Activated CD8-positive, alpha-beta memory T cell treated with anti-CD3 and anti-CD28 coated beads, Interleukin-2, amount 10 ng/mL, durations not matched to agents 7 days and 5 days (primary cell): ENCODE measurements at places on chromosomes 12 and 14. TPM values are rescaled to one million over a fixed set of nuclear protein-coding genes. Genes with fewer than 3 reads are reported as not detected.

DNA sequence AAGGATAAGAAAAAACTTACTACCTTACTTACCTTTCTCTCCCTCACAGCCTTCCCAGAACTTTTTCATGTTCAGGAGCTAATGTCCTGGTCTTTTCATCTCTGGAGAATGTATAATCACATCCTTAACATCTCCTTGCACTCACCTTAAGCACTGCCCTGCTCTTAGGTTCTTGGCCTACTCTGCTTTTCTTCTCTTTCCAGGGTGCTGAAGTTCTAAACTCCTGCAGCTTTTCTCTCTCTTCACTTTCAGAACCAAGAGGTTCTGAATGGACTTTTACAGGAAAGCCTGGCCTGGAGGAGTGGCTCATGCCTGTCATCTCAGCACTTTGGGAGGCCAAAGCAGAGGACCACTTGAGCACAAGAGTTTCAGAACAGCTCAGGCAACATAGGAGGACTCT, 101.9 kb downstream of the TMTC2 start:
- no peaks in the 10 kb centered on the region for H3K36me3 ChIP-seq
- no peaks in the 10 kb centered on the region for H3K4me1 ChIP-seq
- H3K27me3 ChIP-seq, result no peaks in the 10 kb centered on the region
- H3K4me3 ChIP-seq, result no peak overlapping the region

DNA sequence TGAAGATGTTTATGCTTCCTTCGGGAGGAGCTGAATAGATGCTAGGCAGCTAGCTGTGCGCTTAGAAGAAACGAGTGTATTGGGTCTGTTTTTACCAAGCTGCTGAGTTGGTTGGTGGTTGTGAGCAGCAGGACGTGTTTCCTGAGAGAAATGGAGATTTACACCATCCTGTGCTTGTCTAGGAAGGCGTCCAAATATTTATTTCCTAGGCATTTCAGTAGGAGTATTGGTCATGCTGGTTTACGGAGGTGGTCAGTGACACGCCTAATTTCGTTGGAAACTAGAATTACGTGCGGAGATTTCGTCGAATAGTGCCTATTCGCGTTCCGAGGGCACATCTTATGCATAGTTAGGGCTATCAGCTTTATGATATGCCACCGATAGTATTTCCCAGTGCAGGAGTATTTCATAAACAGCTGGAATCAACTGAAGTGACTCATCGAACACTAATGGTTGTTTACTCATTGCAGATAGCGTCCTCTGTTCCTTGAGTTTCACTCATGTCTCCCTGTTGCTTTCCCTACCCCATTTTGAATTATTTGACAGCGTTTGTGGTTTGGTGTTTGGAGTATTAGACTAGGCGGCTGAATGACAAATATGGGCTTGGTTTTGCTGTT, 780 bp downstream of the TBC1D15 start:
- H3K36me3 ChIP-seq, result peaks cover 7% of the 10 kb centered on the region
- peaks cover 34% of the 10 kb centered on the region for H3K4me1 ChIP-seq
- peak overlapping the region; percentile 92 for H3K4me3 ChIP-seq
- H3K27ac ChIP-seq, result peak overlapping the region; percentile 95
- peak; percentile 42 for DNase-seq

DNA sequence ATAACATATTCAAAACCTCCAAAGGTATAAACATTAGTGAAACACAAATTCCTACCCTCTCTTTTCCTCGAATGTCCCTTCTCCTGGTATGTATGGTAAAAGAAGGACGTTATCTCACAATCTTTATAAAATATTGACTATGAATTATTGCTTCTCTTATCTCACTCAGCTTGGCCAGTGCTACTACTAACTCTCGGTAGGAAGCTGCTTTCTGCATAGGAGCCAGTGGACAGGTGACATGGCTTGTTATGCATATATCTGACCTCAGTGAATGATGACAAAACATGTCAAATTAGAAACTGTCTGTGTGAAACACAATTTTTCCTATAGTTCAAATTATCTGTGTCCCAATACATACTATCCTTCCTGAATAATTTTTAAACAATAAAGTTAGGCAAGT, 48.5 kb upstream of the FLRT2 start:
- no peak overlapping the region for H3K4me3 ChIP-seq
- H3K4me1 ChIP-seq, result no peaks in the 10 kb centered on the region

- H3K36me3 ChIP-seq, result no peaks in the 10 kb centered on the region
- H3K27ac ChIP-seq, result no peak overlapping the region
- DNase-seq, result no peak
- H3K27me3 ChIP-seq, result peaks cover 8% of the 10 kb centered on the region
- H3K4me3 ChIP-seq, result no peak overlapping the region
Observed at GRCh38 chr12:90333939-90334338, 621.0 kb downstream of the CCER1 start.

Gene FOXN4
- total RNA-seq, result not detected

GRCh38 chr14:52121441-52121840, 52.6 kb upstream of the NID2 start:
- H3K27ac ChIP-seq, result no peak overlapping the region
- H3K4me1 ChIP-seq, result peaks cover 16% of the 10 kb centered on the region
- peaks cover 14% of the 10 kb centered on the region for H3K27me3 ChIP-seq

Gene C3AR1
- total RNA-seq, result 10.7 TPM

DNA sequence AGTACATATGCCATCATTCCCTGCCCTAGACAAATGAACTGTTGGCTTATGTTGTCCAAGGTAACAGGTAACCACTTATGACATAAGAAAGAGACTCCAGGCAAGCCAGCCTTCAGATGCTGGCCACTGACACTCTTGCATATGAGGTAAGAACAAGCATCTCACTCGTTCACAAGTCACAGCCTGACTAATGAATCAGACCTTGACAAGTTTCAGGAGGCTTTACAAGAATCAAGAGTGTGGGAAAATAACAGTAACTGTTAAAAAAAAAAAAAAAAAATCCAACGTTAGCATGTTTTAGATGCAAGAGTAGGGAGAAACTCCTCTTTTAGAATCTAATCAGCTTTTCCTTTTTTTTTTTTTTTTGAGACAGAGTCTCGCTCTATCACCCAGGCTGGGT, 40.7 kb downstream of the ZFYVE1 start:
- H3K36me3 ChIP-seq, result peaks cover 14% of the 10 kb centered on the region
- H3K27ac ChIP-seq, result no peak overlapping the region
- no peaks in the 10 kb centered on the region for H3K27me3 ChIP-seq

Gene SAMD15
- total RNA-seq, result 0.14 TPM

Gene E2F7
- 26.1 TPM for total RNA-seq

- DNase-seq, result no peak
- H3K4me3 ChIP-seq, result no peak overlapping the region
- H3K27ac ChIP-seq, result no peak overlapping the region
- H3K36me3 ChIP-seq, result peaks cover 44% of the 10 kb centered on the region
Observed at GRCh38 chr12:119835068-119835467, 42.1 kb downstream of the CIT start.

- peaks cover 3% of the 10 kb centered on the region for H3K4me1 ChIP-seq
- H3K4me3 ChIP-seq, result peak within 1 kb of the TSS; percentile 53
- H3K27ac ChIP-seq, result no peak within 1 kb of the TSS
- no peaks in the 10 kb centered on the region for H3K36me3 ChIP-seq
- DNase-seq, result no peak
- peaks cover 70% of the 10 kb centered on the region for H3K27me3 ChIP-seq
Observed at GRCh38 chr12:65278576-65279368, at the start of gene MSRB3. Gene MSRB3, plus strand, starts transcription at chr12:65278683. Its CDS starts 29,897 bp downstream, at chr12:65308580.

- H3K4me3 ChIP-seq, result no peak overlapping the region
- H3K27ac ChIP-seq, result no peak overlapping the region
- peaks cover 2% of the 10 kb centered on the region for H3K4me1 ChIP-seq
- H3K27me3 ChIP-seq, result peaks cover 2% of the 10 kb centered on the region
- no peaks in the 10 kb centered on the region for H3K36me3 ChIP-seq
Observed at GRCh38 chr12:59494617-59495016, 101.2 kb upstream of the SLC16A7 start.

Gene SLCO1B1
- total RNA-seq, result not detected

Gene CDH24
- 2.4 TPM for total RNA-seq

- H3K4me3 ChIP-seq, result no peak overlapping the region
- H3K27ac ChIP-seq, result no peak overlapping the region
- H3K27me3 ChIP-seq, result peaks cover 12% of the 10 kb centered on the region
- DNase-seq, result no peak
- H3K36me3 ChIP-seq, result no peaks in the 10 kb centered on the region
Observed at GRCh38 chr12:31008241-31008761, 65.4 kb upstream of the DDX11 start.

Gene ARHGEF25
- total RNA-seq, result 0.84 TPM

Gene TAMALIN
- total RNA-seq, result 2.2 TPM

DNA sequence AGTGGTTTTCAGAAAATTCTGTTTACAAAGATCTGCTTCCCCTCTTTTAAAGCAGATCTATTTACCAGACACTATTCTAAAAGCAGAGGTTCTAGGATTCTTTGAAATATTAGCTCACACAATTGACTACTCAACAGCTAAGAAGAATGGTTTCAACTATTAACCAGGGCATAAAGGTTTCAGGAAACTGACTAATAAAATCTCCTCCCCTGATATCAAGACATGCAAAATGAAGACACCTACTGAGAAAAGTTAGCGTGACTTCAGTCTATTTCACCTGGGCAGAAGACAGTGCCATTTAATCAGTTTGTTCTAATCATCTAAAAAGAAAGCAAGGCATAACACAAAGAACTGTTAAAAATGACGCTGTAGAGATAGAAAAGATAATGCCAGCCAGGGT, 22.2 kb downstream of the DAD1 start:
- peak overlapping the region; percentile 94 for H3K27ac ChIP-seq
- H3K4me3 ChIP-seq, result peak overlapping the region; percentile 61

Gene MRPS35
- 28.8 TPM for total RNA-seq

DNA sequence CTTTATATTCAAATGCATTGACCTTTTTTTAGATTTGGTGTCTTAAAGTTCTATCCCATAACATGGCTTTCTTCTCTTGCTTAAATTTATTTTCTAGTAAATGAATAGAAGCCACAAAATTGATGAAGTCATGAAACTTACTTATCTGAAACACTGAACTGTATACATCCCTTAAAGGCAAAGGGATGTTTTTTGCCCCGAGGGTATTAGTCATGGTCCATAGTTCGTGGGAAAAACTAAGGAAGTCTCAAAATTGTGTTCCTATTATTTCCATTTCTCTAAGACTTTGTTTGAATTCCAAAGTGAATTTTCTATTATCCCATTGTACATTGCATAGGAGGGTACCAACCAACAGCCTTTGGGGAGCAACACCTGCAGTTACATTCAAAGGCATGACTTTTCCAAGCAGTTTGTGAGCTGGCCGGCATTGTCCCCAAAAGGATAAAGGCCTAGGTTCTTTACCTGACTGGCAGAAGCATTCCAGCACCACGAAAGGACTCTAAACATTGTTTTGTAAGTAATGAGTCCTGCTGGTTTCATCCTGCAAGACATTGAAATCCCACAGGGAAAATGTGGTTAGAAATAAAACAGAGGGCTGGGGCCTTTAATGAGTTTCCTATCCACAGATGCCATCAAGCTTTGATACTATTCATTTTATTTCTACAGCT, 473.5 kb downstream of the PRKD1 start:
- no peaks in the 10 kb centered on the region for H3K4me1 ChIP-seq
- no peaks in the 10 kb centered on the region for H3K36me3 ChIP-seq
- no peaks in the 10 kb centered on the region for H3K27me3 ChIP-seq
- DNase-seq, result no peak

DNA sequence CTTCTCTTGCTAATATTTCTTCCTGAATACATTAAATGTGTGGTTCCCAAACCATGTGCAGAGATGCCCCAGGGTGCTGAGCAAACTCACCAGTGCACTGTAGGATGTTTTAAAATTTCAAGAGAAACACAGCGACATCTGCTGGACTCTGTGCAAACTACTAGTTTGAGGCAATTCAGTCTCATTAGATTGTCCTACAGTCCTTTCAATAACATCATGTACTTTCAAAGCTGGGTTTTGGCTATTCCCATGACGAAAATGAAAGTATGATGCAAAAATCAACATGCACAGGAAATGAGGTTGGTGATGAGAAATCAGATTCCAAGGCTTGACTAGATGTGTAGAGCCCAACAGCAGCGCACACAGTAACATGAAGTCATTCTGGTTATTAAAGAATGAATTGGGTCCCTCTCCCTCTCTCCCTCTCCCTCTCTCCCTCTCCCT, 66.3 kb downstream of the CLIP1 start:
- H3K27ac ChIP-seq, result peak overlapping the region; percentile 36
- peaks cover 18% of the 10 kb centered on the region for H3K4me1 ChIP-seq
- DNase-seq, result peak; percentile 74

DNA sequence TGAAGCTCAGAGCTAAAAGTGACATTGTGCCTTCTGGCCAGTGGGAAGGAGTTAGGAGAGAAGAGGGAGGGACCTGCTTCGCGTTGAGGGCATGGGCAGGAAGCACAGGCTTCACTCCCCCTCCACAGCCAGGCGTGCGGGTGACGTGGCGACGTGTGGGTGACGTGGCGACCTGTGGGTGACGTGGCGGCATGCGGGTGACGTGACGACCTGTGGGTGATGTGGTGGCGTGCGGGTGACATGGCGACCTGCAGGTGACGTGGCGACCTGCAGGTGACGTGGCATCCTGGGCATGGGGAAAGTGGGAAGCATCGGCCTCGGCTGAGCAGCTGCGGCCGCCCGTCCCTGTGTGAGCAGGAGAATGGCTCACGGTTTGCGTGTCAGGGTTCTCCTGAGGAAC, 8.2 kb upstream of the GALNT9 start:
- no peak for DNase-seq
- no peak overlapping the region for H3K27ac ChIP-seq

- no peaks in the 10 kb centered on the region for H3K27me3 ChIP-seq
- H3K4me3 ChIP-seq, result no peak overlapping the region
- no peak overlapping the region for H3K27ac ChIP-seq
- no peak for DNase-seq
- H3K4me1 ChIP-seq, result no peaks in the 10 kb centered on the region
- H3K36me3 ChIP-seq, result no peaks in the 10 kb centered on the region
Observed at GRCh38 chr12:87491089-87491488, 538.1 kb downstream of the C12orf50 start.

Gene CHGA
- total RNA-seq, result not detected

DNA sequence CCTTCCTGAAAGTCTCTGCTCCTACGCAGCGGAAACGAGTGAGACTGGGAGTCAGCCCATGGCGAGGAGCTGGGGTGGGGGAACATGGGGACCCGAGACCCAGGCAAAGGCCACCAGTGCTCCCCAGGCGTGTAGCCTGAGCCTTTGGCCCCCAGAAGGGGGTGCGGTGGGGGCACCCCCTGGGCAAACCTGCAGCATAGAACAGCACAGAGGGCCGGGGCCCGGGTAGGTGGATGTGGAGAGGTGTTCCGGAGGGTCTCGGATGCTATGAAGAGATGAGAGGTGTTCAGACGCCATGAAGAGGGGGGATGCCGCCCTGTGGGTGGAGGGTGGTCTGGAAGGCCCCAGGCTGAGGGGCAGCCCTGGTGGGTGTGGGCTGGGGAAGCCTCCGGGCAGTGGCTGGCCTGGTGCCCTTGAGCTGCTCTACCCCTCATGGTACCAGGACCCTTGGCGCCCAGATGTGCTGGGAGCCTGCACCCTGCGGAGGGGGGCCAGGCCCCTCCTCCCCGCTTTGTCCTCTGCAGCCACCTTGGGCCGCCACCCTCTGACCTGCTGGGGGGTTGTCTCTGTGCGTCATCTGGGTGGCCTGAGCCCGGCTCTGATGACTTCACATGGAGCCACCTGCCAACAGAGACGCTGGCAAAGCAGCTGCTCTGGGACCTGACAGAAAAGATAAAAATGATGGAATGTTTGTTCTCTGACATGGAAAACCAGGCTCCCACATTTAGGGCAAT, 83.4 kb downstream of the KIF26A start:
- no peak for DNase-seq
- H3K27ac ChIP-seq, result no peak overlapping the region
- H3K27me3 ChIP-seq, result peaks cover 21% of the 10 kb centered on the region
- no peaks in the 10 kb centered on the region for H3K36me3 ChIP-seq
